Activated CD4-positive, alpha-beta T cell treated with anti-CD3 and anti-CD28 coated beads, Interleukin-2, amount 50 U/mL, for 4 hours (primary cell): ENCODE measurements at places on chromosomes 5 and 9.

- DNase-seq, result no peak
Observed at GRCh38 chr5:116274251-116274650, 189.4 kb downstream of the COMMD10 start.

- no peak for DNase-seq
Observed at GRCh38 chr5:91848453-91848852, 465.3 kb upstream of the ARRDC3 start.

DNA sequence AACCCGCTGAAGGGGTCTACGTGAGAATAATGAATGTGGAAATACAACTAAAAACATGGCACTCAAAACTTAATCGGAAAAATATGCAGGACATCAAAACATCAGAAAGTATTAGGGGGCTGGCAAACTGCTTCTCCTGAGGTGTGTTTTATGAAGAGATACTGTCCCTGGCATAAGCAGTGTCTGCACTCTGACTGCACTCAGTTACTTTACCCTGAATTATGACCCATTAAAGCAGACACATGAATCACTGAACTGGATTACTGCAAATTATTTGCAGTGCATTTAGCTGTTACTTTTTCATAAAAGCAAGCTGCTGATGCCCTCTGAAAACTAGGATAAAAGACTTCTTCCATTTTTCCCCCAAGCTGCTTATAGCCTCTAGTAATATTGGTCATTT, 164.9 kb downstream of the AP3B1 start:
- DNase-seq, result no peak

DNA sequence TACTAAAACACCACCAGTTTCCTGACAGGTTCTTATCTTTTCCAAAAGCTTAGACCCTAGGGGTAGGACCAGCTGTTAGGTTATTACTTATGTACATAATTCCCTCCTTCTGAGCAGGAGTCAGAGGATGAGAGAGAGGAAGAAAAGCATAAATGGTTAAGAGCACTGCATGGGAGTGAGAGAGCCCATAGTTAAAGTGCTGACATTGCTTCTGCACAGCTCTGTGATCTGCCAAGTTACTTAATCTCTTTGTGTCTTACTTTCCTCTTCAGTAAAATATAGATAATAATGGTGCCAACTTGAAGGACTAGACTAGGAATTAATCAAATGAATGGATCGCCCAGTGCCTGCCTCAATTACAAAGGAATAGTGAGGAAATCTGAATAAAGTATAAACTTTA, 66.4 kb downstream of the NRG2 start:
- no peak for DNase-seq

DNA sequence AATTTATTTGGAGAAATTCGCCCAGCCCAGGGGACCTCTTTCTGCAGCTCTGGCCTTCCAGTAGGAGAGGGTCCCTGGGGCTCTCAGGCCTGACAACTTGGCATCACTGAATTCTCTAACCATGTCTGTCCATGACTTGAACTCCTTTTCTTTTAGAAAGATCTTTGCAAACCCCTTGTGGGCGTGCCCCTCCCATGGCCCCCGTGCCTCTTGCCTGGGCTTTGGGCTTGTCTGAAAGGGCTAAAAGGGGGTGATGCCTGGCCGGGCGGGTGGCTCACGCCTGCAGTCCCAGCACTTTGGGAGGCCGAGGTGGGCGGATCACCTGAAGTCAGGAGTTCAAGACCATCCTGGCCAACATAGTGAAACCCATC, 3.2 kb upstream of the SQSTM1 start:
- no peak for DNase-seq

- DNase-seq, result no peak
Observed at GRCh38 chr5:10463566-10463965, 21.9 kb downstream of the ROPN1L start.

GRCh38 chr5:139760066-139761056, 35.2 kb upstream of the PSD2 start:
- no peak for DNase-seq
